ENCODE measurements at places on chromosomes 5 and 9.
A peak's percentile ranks its signal among the peaks of the same experiment; 100 is the strongest.

- no peak for DNase-seq
Measured at GRCh38 chr5:74833537-74834266, 32.5 kb downstream of the FAM169A start.

GRCh38 chr5:28543473-28544098 lies 1505.2 kb upstream of the CDH9 start:
- DNase-seq = no peak

DNA sequence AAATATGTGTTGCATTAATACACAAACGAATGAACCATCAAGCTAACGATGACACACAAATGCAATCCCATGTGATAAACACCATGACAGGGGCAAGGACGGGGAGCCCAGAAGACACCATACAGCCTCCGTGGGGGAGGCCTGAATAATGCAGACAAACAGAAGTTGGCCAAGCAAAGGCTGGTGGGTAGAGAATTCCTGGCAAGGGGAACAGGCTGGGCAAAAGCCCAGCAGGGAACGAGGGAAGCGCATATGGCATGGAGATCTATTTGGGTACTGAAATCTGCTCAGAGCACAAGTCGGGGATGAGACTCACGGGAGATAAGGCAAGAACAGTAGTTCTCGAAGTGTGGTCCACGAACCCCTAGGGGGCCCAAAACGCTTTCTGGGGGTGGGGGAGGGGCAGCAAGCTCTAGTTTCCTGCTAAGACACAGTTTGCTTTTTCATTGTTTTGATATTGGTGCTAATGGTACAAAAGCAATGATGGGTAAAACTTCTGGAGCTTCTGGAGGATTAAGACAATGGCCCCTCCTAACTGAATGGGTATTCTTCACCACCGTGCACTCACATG lies 42.9 kb upstream of the FBXW11 start:
- no peak for DNase-seq

DNA sequence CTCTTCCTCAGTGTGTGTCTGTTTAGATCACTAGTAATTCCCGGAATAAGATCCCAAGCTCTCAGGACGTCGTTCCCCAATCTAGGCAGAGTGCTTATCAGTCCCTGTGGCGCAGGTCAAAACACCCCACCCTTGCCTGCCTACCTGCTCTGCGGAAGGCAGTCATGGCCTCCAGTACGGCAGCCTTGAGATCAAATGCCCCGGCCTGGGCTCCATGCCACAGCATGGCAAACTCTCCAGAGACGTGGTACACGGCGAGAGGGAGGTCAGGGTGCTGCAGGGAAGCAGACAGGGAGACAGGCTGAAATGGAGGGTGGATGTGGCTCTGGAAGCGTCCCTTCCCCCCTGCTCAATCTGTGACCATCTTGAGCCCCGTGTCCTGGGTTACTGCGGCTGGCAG lies 12.0 kb upstream of the HDHD3 start:
- no peak for DNase-seq

- DNase-seq = peak; percentile 11
Measured at GRCh38 chr5:53874409-53874808, 314.0 kb downstream of the NDUFS4 start.

GRCh38 chr5:169416583-169417196 lies 115.8 kb upstream of the SLIT3 start:
- peak; percentile 93 for DNase-seq

- DNase-seq = no peak
Measured at GRCh38 chr9:75589497-75589896, 301.0 kb upstream of the PCSK5 start.

GRCh38 chr5:66174338-66174737 lies 30.2 kb downstream of the SREK1 start:
- DNase-seq = peak; percentile 2

- DNase-seq = peak; percentile 86
Measured at GRCh38 chr5:143054480-143054941, 284.3 kb downstream of the ARHGAP26 start.

DNA sequence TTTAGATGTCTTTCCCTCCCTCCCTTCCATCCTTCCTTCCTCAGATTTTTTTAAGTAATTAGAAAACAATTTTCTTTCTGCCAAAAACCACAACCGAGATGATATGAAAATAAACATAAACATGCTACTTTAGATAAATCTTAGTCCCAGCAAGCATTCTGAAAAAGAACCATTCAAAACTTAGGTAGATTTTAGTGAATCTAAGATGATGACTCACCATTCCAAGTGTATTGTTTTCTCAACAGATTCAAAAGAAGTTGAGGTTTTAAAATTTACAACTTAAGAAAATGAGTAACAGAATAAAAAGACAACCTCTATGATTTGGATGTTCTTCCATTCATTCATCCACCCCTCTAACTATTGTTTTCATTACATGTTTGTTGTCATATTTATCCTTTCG lies 465.1 kb downstream of the PDE4D start:
- no peak for DNase-seq
